ENCODE measurements at places on chromosomes 11 and 22. TPM values are rescaled to one million over a fixed set of nuclear protein-coding genes. Genes with fewer than 3 reads are reported as not detected.

SPINDOC gene
- total RNA-seq, result 52.9 TPM

SCN2B gene
- total RNA-seq, result not detected

KCNJ1 gene
- total RNA-seq, result not detected

KRTAP5-11 gene
- total RNA-seq, result not detected

OR10A2 gene
- total RNA-seq, result not detected

FGF4 gene
- not detected for total RNA-seq

SVIP gene
- 13.2 TPM for total RNA-seq

OR5B21 gene
- total RNA-seq, result not detected

CHRM4 gene
- total RNA-seq, result 0.75 TPM

GGT5 gene
- 1.9 TPM for total RNA-seq

TRIM51 gene
- not detected for total RNA-seq

ANO1 gene
- 1.1 TPM for total RNA-seq

BTG4 gene
- total RNA-seq, result 0.22 TPM

SPECC1L gene
- 14.4 TPM for total RNA-seq

DNHD1 gene
- 2.6 TPM for total RNA-seq

HEPHL1 gene
- total RNA-seq, result not detected

TRIM6 gene
- 14.1 TPM for total RNA-seq

APOBEC3B gene
- total RNA-seq, result 31.5 TPM

RIMBP3C gene
- total RNA-seq, result 0.26 TPM

IGLL5 gene
- total RNA-seq, result not detected

SHISA8 gene
- total RNA-seq, result 0.14 TPM

PANX3 gene
- not detected for total RNA-seq

TTC36 gene
- 0.16 TPM for total RNA-seq

OR4D11 gene
- not detected for total RNA-seq

CDC45 gene
- 24.1 TPM for total RNA-seq

CRYBB2 gene
- 0.23 TPM for total RNA-seq

OR8B8 gene
- not detected for total RNA-seq

TBX10 gene
- not detected for total RNA-seq

KDM4E gene
- total RNA-seq, result not detected

SEPTIN5 gene
- total RNA-seq, result 10.0 TPM

CHST1 gene
- 1.2 TPM for total RNA-seq

LRRC55 gene
- total RNA-seq, result not detected

SCGB1D1 gene
- total RNA-seq, result not detected

ANGPTL5 gene
- total RNA-seq, result not detected

CDHR5 gene
- 0.03 TPM for total RNA-seq
